Cardiac septum (tissue), 1 donor: ENCODE measurements at places on chromosomes 2 and 18. TPM values are rescaled to one million over a fixed set of nuclear protein-coding genes. Genes with fewer than 3 reads are reported as not detected.

Gene CRYGD
- not detected for total RNA-seq

Gene NT5C1B
- not detected for total RNA-seq

Gene CRIM1
- 125 TPM for total RNA-seq

Gene PTPRN
- total RNA-seq: 0.97 TPM

Gene NYAP2
- 0.05 TPM for total RNA-seq

Gene FOSL2
- 65.4 TPM for total RNA-seq

DNA sequence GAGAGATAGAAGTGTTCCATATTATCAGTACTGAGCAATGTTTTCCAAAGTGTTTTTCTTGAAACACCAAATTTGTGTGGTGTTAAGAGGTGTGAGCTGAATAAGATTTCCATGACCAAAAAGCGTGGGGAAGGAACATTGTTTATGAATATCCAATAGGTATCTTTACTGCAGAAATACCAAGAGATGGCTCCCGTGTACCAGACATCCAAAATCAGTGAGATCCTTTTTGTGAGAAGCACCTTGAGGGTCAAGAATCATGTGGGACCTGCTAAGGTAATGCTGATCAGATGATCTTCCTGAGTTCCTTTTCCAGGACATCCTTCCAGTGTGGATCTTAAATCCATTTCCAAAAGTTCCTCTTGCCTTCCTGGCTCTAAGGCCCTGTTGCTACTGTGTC is 246.0 kb downstream of the MYO3B start:
- DNase-seq: no peak

- DNase-seq: no peak
Observed at GRCh38 chr2:118643294-118643693, 204.2 kb downstream of the EN1 start.

DNA sequence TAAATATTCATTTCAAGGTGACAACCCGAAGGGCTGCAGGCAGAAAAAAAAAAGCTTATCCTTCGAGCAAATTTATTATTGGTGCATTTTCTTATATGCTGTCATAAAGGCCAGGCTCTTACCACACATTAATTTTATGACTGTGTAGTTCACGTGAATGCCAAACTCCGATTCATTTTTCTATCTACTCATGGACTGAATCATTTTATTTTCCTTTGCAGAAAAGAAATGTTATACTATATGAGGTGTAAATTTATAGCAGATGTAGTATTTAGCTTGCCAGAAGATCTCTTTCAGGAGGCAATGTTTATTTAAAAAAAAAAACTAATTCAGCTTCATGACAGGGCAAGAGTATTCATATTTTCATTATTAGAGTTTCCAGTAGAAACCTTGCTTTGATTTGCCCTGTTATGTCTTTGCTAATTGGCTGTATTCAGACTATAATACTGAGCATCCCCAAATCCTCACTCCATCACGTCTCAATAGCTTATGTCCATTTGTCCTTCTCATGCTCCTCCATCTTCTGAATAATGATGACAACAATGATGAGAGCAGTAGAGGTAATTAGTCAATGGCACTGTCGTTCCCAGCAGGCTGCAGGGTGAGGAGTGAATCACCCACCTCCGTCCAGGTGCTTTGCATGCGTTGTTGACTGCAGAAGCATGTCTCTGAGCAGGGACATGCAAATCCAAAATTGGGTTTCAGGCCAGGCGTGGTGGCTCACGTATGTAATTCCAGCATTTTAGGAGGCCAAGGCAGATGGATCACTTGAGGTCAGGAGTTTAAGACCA is 101.1 kb upstream of the RAB12 start:
- DNase-seq: no peak

DNA sequence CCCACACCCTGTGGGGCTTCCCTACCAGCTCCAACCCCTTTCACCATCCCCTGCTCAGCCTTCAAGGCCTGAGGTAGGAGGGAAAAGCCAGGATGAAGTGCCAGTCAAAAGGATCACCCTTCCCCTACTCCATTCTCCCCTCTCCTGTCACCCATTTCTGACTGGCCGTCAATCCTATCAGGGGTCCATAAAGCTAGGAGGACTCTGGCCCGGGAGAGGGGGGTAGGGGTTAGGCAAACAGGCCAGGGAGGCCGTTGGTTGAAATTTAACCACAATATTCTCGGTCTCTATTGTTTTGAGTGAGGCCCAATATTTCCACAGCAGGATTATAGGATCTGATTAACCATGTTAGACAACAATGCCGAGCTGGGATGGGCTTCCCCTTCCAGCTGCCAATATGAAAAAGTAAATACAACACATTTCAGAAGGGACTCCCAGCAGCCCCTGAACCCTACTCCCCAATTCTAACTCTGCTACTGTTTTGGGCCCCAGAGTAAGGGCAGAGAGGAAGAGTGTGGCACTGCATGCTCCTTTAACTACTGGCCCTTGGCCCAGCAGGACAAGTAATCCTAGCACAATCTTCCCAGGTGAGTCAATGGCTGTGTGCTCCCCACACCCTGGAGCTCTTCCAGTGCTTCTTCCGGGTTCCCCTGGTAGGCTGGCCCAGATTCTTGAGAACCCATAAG is 10.6 kb upstream of the IHH start:
- DNase-seq: no peak

DNA sequence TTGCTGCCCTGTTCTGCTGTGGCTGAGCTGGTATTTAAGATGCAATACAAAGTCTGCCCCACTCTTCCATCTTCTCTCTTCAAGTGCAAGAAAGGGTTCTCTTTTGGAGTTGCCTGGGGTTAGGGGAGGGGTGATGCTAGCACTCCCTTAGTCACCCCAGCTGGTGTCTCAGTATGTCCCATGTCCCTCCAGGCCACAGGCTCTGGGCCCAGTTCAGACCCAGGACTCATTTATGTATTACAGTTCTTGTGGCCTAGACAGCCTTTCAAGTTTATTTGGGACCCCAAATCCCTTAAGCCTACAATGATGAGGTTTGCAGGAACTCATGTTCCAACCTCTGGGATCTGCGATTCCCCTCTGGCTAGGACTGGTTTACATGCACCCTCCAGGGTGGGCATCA is 47.2 kb upstream of the CCDC141 start:
- no peak for DNase-seq

DNA sequence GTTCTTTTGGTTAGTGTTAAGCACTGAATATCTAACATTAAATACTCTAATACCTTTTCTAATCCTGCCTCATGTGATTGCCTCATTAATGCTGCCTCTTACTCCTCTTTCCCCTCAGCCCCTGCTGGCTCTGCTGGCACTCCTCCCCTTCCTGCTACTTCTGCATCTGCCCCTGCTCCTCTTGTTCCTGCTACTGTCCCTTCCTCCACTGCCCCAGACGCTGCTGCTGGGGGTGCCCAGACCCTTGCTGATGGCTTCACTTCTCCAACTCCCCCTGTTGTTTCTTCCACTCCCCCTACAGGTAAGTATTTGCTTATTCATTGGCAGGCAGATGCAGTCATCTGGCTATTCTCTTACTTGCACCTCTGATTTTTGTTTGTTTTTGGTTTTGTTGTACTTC is 68.5 kb downstream of the ABI2 start:
- DNase-seq: no peak

GRCh38 chr2:196063773-196064172 is 4.9 kb downstream of the DNAH7 start:
- no peak for DNase-seq

DNA sequence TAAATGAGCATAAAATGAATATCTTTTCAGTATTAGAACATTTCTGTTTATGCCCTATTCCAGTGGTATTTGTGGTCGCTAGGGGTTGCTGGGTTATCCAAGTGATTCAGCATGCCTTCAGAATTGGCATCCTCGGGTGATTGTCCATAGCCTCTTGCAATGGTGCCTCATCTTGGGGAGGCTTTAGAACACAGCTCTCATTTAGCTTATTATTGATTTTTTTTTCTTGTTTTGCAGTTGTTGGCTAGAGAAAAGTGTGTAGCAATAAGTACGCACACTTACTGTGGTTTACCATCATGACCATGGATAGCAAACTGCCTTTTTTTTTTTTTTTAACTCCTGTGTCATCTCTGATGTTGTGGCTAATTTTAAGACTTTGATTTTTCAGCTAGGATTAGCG is 33.6 kb downstream of the PLEKHA3 start:
- DNase-seq: no peak

DNA sequence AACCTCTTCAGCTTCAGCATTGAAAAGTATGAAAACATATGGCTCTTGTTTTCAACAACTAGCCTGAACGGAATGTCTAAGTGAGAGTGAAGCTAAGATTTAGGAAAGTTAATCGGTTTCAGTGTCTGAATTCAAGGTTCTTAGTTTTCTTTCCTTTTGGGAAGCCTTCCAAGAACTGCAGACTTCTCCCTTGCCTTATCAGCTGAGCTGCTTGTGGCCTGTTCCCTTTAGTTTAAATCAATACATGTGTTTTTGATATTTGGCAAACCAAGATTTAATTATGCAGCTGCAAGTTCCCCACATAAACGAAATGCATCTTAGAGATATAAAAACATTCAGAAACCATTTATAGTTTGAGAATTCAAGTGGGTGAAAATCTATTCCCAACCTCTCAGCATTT is 274.3 kb upstream of the NRP2 start:
- DNase-seq: no peak

DNA sequence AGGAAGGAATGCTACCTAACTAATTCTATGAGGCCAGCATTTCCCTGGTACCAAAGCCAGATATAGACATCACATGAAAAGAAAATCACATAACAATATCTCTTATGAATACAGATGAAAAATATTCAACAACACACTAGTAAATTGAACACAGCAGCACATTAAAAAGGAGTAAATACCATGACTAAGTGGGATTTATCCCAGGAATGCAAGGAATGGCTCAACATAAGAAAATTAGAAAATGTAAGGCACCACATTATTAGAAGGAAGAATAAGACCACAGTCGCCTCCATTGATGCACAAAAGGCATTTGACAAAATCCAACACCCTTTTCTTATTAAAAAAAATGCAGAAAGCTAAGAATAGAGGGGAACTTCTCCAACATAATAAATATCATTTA is 133.9 kb downstream of the TTC32 start:
- no peak for DNase-seq

GRCh38 chr2:6810961-6811360 is 54.7 kb downstream of the CMPK2 start:
- no peak for DNase-seq

- no peak for DNase-seq
Observed at GRCh38 chr2:100141906-100142305, 484 bp downstream of the AFF3 start.

DNA sequence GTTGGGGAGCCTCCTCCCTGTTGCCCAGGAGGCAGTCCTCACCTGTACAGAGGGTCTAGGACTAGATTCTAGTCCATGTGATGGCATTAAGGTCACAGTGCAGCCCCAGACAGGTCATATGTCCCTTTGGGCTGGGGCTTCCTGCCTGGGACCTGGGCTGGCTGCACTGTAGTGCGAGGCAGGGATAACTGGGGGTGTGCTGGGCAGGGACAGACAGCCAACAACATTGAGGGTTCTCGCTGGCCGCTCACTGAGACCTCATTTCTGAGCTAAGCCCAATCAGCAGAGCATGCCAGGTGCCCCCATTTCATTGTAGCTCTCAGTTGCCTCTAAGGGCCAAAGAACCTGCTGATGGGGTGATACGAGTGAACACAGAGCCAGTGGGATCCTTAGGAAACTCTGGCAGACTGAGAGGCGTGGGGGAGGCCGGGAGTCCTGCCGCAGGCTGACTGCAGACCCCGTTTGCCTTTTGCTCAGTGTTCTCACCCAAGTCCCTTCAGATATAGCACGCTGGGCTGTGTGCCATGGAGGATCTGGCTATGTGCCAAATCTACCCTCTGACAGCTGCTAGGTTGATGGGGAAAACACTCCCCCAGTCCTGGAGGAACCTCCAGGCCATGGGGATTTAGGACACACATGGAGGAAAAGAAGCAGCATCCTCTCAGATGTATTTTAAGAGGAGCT is 51.9 kb downstream of the DYSF start:
- peak; percentile 71 for DNase-seq

DNA sequence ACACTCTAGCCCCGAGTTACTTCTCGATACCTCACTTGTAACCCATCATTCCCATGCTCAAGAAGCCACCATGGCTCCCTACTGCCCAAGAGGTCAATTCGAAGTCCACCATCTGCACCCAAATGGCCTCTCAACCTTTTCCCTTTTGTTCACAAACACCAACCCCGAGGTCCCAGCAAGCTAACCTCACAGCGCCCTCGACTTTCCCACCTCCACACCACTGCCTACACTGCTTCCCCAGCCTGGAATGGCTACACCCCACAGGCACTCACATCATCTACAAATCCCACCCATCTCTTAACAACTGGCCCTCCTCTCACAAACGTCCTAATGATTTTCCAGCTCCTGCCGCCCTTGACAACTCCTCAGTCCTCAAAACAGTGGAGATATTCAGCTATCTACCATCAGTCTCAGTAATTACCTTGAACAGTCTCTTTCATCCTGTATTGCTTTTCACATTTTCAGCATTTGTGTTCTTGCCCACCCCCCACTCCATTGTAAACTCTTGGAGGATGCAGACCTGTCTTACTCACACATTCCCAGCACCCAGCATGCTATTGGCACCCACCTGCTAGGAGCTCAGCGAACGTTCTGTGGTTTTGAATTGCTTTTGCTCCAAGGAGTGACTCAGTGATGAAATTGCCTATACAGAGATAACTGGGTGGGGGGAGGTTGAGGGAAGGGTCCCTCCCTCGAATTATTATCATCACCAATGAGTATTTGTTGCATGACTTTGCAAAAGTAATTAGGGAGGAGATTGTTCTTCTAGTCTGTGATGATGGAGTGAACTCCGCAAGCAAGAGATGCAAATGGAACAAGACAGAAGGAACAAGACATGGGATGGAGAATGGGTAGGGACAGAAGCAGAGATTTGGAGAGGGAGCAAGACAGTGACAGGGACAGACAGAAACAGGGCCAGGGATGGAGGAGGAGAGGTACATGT is 106.8 kb downstream of the CYP26B1 start:
- no peak for DNase-seq

DNA sequence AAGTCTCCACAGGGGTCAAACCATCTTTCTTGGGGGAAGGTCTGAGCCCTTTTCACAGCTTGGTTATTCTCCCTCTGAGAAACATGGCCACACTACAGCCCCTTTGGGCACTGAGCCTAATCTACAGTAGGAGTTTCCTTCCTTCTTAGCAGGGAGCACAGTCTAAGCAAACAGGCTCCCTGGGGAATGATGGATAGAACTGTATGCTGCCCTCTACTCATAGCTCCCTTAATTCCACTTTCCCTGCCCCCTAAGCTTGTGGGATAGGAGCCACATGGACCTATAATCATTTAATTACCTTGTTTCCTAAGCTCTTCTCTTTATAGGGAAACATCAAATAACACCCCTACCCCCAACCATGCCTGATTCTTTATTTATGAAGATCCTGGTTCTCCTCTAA is 442.1 kb upstream of the MEX3C start:
- no peak for DNase-seq

GRCh38 chr2:235043762-235044500 is 92.1 kb downstream of the SH3BP4 start:
- DNase-seq: peak; percentile 75

- DNase-seq: no peak
Observed at GRCh38 chr18:60099709-60100108, 199.9 kb downstream of the PMAIP1 start.

GRCh38 chr18:2923464-2923863 is 76.7 kb downstream of the EMILIN2 start:
- DNase-seq: no peak

GRCh38 chr18:11859903-11860407 is 8.7 kb downstream of the CHMP1B start:
- no peak for DNase-seq

- no peak for DNase-seq
Observed at GRCh38 chr2:201575971-201576370, 67.3 kb downstream of the TMEM237 start.
